Esophagus squamous epithelium (tissue), 5 donors: ENCODE measurements at places on chromosomes 5 and 9.

DNA sequence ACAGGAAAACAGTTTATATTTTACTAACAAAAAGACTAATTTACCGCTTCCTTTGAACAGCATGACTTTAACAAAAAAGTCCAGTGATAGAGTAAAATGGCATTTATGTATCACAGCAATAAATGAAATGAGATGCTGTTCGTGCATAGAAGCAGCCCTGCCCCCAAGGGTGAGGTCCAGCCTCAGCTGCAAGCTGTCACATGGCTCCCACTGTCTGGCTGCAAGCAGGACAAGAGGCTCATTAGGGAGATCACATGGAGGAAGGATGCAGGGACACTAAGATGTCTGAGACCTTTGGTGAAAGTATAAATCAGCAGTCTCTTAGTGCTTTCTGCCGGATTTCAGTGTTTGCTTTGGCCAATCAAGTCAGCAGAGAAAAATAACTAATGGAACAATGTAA, 23.0 kb downstream of the GDNF start:
- no peak for DNase-seq

GRCh38 chr5:156718985-156719384, 131.1 kb upstream of the PPP1R2B start:
- no peak for DNase-seq

GRCh38 chr9:36018891-36019720, 17.6 kb upstream of the RECK start:
- no peak for DNase-seq

DNA sequence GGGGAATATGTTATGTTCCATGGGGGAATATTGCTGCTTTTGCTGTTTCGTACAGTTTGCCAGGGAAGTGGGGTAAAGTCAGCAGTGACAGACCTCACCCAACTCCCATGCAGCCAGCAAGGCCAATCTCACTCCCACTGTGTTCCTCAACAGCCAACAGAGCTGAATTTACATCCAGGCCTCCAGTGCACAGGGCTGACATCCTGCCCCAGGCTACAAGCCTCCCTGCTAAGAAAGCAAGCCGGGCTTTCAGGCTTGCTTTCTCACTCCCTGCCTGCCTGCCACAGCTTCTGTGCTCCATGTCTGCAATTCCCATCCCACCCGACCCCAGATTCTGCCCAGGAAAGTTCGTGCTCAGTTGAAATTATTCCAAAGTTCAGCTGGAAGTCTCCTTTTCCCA, 25.5 kb upstream of the SNCAIP start:
- DNase-seq = no peak

GRCh38 chr9:129022037-129022436, 6.1 kb downstream of the SH3GLB2 start:
- DNase-seq = no peak

DNA sequence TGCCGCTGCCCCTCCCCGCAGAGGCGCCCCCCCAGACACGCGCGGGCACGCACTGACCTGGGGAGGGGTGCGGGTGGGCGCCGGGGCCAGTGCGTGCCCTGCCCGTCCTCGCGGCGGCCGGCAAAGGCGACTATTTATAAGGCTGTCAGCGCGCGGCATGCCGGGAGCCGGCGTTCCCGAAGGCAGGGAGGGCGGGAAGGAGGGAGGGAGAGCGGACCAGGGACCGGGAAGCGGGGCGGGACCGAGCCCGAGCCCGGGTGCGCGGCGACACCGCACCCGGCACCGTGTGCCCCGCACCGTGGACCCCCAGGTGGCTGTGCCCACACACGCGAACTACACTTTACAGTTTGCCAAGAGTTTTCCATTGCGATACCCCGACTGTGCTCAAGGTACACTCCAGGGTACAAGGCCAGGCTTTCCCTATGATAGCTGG, at the start of gene AK1:
Gene AK1 (minus strand): TSS at position 110 of the 433 bp plus-strand sequence. CDS start 3,058 bp downstream, outside the sequence.
- no peak for DNase-seq

- no peak for DNase-seq
Measured at GRCh38 chr9:3179711-3180110, 335.8 kb upstream of the PUM3 start.
